Cortex of kidney (tissue), 1 donor: ENCODE measurements at places on chromosomes 11 and 22.

GRCh38 chr22:43707648-43708047, 104.5 kb downstream of the EFCAB6 start:
- DNase-seq: no peak

- no peak for DNase-seq
Observed at GRCh38 chr22:44348971-44349560, 36.3 kb upstream of the SHISAL1 start.

GRCh38 chr11:131533998-131534397, 163.6 kb downstream of the NTM start:
- no peak for DNase-seq

- no peak for DNase-seq
Observed at GRCh38 chr11:537622-538430, 499 bp downstream of the LRRC56 start.

GRCh38 chr11:35318309-35318708, 101.0 kb downstream of the SLC1A2 start:
- DNase-seq: no peak

DNA sequence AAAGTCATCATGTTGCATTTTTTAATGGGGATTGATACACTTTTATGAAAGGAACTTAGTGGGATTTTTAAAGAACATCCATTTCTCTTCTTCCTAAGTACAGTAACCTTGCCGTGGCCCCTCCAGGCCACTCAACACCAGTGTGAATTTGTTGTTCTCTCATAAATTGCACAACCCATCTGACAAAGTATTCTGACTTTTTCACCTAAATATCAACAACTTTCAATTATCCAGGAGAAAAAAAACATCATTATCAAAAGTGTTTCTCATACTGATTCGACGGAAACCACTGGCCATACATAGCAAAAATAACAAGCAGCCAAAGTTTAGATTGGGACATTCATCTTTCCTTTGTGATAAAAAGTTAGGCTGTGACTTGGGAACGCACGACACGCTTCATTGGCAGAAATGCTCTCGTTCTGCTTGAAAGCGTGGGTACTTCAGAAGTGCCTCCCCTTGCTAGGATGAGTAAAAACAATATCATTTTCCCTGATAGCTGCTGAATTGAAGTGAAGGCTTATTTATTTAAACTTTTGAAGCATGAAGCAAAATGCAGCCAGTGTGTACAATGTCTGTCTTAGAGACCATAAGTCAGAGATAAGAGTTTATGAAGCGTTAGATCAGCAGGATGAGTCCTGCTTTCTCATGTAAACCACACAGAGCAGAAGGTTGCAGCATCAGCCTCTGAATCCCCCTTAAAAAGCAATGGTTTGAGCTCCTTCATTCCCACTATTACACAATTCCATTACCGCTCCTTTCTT, 20.6 kb upstream of the EIF3M start:
- DNase-seq: no peak

GRCh38 chr22:23713696-23714595, 23.1 kb downstream of the RGL4 start:
- no peak for DNase-seq

DNA sequence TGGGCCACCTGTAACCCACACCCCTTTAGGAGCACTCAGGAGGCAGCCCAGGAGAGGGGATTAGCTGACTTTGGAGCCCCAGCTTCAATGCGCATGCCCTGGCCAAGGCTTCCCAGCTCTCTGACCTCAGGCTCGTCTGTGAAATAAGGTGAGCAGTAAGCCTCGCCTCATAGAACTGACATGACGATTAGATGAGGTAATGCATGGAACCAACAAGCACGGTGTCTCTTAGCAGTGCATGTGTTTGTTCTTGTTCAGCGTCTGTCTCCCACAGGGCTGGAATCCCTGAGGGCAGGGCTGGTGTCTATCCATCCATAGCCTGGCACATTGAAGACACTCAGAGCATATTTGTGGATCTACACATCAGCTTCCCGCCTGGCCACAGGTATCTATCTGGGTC, 415.4 kb downstream of the MN1 start:
- no peak for DNase-seq

GRCh38 chr11:12218909-12219308, 108.5 kb downstream of the MICAL2 start:
- DNase-seq: no peak

GRCh38 chr11:75196426-75196825, 44.1 kb upstream of the TPBGL start:
- DNase-seq: no peak

DNA sequence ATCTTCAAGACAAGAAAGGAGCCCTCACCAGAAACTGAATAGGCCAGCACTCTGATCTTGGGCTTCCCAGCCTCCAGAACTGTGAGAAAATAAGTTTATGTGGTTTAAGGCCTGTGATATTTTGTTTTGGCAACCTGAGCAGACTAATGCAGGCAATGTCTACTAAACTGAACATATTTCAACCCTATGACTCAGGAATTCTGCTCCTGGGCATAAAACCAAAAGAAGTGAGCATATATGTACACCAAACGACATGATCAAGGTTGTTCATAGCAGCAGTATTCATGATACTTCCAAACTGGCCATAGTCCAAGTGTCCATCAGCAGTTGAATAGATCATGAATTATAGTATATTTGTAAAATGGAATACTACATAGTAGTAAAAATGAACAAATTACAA, 29.0 kb downstream of the CSNK2A3 start:
- DNase-seq: no peak

DNA sequence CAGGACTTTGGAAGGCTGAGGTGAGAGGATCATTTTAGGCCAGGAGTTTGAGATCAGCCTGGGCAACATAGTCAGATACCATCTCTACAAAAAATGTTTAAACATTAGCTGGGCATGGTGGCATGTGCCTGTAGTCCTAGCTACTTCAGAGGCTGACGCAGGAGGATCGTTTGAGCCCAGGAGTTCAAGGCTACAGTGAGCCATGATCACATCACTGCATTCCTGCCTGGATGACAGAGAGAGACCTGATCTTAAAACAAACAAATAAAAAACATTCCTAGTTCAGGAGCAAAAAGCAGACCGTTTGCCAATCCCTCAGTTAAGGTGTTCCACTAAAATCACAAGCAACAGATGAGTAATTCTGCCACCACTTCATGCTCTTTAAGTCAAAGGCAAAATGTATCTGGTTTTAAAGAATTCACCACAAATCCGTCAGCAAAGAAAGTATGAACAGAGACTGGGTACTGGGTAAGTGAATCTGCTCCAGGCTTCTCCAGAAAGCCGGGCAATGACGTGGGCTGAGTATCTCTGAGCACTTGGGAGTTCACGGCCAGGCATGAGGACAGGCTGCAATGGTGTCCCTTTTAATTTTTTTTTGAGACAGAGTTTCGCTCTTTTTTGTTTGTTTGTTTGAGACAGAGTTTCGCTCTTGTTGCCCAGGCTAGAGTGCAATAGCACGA, 19.5 kb downstream of the CLTCL1 start:
- DNase-seq: no peak
